HCT116 (cell line): ENCODE measurements at places on chromosomes 12 and 14. TPM values are rescaled to one million over a fixed set of nuclear protein-coding genes. Genes with fewer than 3 reads are reported as not detected.

Gene KRT3
- not detected for total RNA-seq

Gene MUCL1
- not detected for total RNA-seq

Gene MMP17
- 14.3 TPM for total RNA-seq

Gene PTPRO
- total RNA-seq, result not detected

Gene FGF6
- not detected for total RNA-seq

Gene GMPR2
- total RNA-seq, result 66.9 TPM

Gene PIWIL1
- not detected for total RNA-seq

Gene VASH1
- total RNA-seq, result 13.3 TPM

Gene PTPN6
- 47.7 TPM for total RNA-seq

Gene PAX9
- 5.2 TPM for total RNA-seq

Gene DNAI7
- total RNA-seq, result 0.52 TPM

Gene OR6C76
- total RNA-seq, result not detected

Gene SLC25A47
- total RNA-seq, result 0.17 TPM

Gene ASCL4
- total RNA-seq, result not detected

Gene TMEM63C
- total RNA-seq, result 5.7 TPM

Gene PRB2
- total RNA-seq, result not detected

Gene SERPINA9
- total RNA-seq, result not detected

Gene HSPB8
- total RNA-seq, result 3.5 TPM

Gene DAAM1
- 10.7 TPM for total RNA-seq

Gene EIF2S3B
- total RNA-seq, result 1.0 TPM

Gene HAL
- total RNA-seq, result 1.8 TPM

Gene RNASE7
- total RNA-seq, result not detected

Gene FOXA1
- total RNA-seq, result 1.3 TPM

Gene TROAP
- 99.1 TPM for total RNA-seq

Gene LRRC43
- not detected for total RNA-seq

Gene PTGDR
- not detected for total RNA-seq

Gene ADCY4
- total RNA-seq, result 0.86 TPM

Gene KCNMB4
- 5.0 TPM for total RNA-seq

Gene OS9
- 98.4 TPM for total RNA-seq

Gene NEDD1
- total RNA-seq, result 35.4 TPM
